Amygdala (tissue), 56 donors: ENCODE measurements at places on chromosomes 4 and X.
A peak's percentile ranks its signal among the peaks of the same experiment; 100 is the strongest.

GRCh38 chr4:23631255-23631950 lies 258.4 kb downstream of the PPARGC1A start:
- no peak for DNase-seq

DNA sequence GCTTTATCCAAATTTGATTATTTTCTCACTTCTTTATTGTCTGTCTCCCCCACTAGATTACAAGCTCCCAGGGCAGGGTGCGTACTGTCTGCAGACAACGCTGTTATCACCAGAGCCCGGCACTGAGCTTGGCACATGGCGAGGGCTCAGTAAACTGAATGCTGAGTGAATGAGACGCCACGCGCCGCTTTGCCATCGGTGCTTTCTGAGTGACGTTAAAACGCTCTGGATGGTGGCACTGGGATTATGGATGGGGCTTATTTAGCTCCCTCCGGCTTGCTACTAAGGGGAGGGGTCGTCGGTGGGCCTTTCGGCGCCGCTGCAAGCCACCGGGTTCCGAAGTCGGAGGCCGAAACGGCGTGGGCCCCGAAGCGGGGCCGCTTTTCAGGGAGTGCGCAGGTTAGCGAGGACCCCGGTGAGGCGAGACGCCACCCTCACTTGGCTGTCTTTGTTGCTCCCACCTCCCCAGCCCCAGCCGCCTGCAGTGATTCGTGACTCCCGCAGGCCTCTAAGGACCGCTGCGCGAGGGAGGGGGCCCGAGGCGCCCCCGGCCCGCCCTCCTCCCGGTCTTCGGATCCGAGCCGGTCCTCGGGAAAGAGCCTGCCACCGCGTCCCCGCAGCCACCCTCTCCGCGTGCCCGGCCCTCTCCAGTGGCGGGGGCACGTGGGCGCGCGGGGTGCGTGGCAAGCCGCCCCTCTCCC lies 569 bp upstream of the FHL1 start:
- DNase-seq, result peak; percentile 52

DNA sequence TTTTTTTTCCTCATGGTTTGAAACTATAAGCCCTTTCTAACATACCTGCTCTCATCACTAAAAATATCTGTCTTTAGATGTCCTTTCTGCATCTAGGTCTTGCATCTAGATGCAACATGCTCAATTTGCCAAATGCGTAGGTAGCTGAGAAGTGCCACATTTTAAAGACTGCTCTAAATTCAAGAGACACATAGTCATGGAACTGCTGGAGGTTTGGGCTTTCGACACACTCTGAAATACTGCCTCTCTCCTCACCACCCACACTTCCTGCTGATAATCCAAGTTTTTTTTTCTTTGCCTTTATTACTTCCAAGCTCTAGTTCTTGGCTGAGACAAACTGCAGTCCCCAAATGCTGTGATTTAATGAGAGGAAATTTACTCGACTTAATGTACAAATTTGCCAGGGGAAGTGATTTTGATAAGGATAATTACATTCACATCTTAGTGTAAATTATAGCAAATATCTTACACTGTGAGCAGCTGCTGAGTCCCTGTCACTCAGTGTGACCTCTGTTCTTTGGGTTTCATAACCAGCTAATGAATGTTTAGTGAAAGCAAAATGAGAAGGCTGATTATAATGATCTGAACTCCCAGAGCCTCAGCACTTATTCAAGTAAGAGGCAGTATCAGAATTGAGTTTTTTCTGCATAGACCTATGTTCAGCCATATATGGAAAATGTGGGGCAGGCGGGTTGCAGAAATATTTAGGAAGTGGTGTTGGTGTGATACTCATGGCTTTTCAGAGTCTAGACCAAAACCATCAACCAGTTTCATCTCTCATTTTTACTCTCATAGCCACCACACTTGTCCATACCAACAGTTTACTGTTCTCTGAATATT lies 31.3 kb downstream of the DRD5 start:
- no peak for DNase-seq

DNA sequence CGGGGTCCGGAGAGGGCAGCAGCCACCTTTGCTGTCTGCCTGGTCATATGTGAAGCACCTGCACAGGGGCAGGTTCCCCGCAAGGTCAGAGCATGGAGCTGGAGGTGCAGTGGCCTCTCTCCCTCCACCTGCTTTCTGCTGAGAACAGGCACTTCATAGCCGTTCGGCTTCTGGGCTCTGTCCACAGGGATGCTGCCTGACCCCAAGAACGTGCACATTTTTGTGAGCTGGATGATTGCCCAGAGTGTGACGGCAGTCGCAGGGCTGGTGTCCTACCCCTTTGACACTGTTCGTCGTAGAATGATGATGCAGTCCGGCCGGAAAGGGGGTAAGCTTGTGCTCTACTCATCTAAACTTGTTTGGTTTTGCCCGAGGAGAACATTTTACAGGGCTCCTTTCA lies 2.5 kb downstream of the SLC25A4 start:
- DNase-seq, result peak; percentile 32

- no peak for DNase-seq
Observed at GRCh38 chrX:129695535-129695934, 40.8 kb upstream of the APLN start.

DNA sequence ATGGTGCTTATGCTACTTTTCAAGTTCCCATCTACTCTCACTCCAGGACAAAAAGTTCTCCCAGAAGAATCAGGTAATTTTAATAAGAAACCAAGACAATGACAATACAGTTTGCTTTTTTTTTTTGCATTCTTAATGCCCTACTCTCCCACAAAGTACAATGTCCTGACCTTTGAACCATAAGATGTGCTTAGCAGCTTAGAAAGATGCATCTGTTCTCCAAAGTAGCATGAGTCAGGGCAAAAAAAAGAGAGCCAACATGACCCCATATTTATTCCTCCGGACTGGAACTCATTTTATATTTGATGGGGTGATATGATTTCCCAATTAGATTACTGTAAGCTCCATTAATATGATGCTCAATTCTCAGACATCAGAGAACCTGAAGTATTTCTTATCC lies 16.5 kb upstream of the PDCL2 start:
- DNase-seq, result no peak

- no peak for DNase-seq
Observed at GRCh38 chr4:5568931-5569330, 139.4 kb downstream of the EVC2 start.
